Stimulated activated CD4-positive, alpha-beta T cell treated with anti-CD3 and anti-CD28 coated beads, Interleukin-1b, Interleukin-23, amount 100 ng/mL, for 1 hour (primary cell): ENCODE measurements at places on chromosomes 5 and 9.

- DNase-seq = no peak
These were observed 106.0 kb upstream of the LRRTM2 start for GRCh38 chr5:138981131-138981530.

DNA sequence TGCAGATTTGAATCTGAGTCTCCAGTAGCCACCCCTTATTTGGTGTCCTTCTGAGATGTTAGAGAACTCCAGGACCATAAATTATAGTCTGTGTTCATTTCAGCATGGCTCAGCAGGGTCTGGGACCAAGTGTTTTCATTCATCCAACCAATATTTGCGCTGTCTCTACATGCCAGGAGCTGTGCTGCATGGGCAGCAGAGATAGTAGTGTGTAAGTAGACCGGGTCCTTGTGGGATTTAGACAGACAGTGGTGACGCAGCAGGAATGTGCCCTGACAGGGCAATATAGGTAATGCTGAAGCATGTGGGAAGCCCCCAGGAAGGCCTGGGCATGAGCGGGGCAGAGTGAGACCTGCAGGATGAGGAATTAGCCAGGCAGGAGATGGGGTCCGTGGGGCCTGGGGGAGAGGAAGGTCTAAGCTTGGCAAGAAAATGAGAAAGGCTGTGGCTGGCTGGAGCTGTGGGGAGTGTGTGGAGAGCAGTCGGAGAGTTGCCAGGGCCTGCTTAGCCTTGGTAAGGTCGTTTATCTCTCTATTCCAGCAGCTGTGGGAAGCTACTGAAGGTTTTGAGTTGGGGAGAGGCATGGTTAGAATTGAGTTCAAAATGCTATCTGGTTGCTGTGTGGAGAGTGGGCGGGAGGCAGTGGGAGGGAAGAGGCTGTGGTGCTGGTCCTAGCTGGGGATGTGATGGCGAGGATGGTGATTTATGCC lies 16.8 kb downstream of the STXBP1 start:
- no peak for DNase-seq

GRCh38 chr5:13658761-13659160 lies 285.7 kb downstream of the DNAH5 start:
- DNase-seq = no peak

DNA sequence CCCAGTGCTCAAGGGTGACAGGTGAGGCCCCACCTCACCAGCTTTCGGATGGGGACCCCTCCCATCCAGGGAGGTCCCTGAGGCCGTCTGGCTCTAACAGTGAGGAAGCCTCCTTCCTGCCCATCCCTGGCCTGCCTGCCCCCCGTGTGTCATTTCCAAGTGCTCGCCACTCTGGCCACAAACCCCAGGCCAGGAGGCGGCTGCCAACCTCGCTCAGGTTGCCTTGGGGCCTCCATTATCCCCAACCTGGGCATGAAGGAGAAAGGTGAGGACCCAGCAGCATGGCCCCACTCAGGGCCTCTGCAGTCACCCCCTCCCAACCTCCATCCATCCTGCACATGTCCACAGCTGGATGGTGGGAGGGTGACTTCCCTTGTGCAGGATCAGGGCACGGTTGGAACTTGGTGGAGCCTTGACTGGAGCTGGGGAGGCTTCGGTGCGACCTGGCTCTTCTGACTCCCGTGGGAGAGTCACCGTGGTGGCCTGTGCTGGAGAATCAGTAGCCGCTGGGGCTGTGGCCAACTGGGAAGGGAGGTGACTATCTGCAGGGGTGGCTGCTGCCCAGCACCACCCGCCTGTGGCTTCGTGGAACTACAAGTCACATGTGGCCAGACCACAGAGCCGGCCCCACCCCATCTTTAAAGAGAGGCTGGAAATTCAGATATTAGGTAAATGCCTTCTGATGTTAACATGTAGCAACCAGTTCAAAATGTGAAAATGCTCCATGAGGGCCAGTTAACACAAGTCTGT lies 37.5 kb upstream of the GFPT2 start:
- no peak for DNase-seq

DNA sequence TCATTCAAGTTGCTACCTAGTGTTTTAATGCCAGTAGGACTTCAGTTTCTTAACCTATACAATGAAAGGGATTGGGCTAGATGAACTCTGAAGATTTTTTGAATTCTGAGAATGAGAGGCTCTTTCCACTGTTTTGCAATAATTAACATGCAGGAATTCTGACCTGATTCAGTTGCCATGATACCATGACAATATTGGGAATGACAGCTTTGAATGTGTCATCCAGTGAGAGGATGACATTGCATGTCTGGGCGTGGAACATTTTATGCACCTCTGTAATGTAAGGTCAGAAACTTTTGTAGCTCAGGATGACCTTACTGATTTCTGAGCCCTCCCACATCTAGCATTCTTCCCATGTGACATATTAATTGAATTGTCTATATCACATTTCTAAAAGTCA lies 30.6 kb upstream of the SPINK5 start:
- no peak for DNase-seq

DNA sequence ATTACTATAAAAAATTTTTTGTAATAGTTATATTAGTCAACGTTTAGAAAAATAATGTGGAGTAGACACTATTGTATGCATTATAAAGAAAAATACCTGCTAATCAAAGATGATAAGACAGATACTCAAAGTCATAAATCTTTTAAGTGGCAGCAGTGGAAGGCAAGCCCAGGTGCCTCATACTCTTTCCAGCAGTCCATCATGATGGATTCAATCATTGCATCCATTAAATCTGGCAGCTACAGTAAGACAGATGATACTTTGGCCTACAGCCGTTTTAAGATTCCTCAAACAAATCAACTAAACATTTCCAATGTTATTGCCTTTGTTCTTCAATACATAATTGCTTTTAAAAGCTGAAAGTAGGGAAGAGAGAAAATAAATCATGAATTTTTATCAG lies 1392.9 kb upstream of the NUDT12 start:
- DNase-seq = no peak

DNA sequence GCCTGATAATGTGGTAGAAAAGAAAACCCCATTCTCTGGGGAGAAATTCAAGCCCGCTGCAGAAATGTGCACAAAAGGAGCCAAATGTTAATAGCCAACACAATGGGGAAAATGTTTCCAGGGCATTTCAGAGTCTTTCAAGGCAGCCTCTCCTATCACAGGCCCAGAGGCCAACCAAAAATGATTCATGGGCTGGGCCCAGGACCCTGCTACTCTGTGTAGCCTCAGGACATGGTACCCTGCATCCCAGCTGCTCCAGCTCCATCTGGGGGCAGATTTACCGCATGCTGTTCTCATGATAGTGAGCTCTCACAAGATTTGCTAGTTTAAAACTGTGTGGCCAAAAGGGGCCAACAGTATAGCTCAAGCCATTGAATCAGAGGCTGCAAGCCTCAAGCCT lies 41.1 kb downstream of the RAPGEF6 start:
- DNase-seq = no peak

DNA sequence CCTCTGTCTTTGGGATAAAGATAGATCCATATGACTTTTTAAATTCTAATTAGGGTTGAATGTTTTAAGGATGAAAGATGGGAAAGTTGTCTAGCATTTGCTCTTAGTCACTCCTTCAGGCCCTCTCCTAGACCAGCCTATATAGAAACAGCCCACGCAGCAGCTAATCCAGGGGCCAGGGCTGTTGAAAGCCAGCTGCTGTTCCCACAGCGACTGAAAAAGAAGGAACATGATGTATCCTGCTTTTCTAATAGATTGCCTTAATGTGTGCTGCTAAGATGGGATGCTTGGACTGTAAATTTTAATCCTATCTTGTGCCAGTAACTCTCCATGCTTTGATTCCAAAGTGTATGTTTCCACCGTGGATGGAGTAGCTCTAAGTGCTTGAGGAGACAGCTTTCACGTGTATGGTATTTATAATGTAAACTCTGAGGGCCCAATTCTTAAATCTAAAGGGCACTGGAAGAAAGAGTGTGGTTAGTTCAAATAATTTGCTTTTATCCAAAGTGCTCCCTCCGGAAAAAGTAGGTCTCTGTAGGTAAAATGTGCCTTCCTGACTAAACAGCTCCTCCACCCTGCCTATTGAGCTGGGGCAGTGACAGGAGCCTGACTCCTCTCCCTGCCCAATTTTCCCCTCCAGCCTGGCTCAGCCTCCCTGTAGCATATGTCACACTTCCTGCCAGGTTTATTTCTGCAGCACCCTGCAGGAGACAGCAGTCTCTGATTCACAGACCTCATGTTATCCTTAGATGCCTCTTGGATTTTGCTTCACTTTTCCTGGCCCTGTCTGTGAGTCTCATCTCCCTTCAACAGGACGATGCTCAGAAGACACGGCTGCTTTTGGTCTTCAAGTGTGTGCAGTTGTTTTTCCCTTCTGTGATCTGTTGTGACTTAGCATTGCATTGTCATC lies 33.2 kb downstream of the SLC36A1 start:
- DNase-seq = no peak

DNA sequence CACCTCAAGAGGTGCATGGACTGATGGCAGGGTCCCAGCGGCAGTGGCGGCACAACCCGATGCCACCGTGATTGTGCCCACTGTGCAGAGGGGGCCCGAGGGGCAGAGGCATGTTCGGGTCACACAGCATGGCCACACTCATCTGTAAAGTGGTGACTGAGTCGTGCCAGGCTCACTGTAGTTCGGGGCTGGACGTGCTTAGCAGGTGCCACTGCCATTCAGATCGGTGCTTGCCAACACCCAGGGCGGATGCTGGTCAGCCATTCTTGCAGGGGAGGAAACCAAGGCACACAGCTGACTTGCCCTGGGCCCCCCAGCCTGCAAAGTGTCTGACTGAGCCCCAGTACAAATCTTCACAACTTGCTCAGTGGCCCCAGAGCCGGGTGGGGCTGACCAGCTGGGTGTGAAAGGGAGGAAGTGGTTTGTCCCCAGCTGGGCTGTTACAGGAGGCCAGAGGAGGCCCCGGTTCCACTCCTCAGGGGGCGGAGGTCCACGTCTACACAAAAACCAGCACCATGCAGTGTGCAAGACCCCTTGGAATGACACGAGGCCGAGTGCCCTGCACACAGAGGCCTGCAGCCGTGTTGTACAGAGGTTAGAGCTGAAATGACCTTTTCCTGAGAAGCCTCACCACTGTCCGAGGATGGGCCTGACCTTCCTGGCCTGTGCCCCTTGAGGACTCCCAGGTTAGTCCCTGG lies 17.9 kb downstream of the FGD3 start:
- no peak for DNase-seq

DNA sequence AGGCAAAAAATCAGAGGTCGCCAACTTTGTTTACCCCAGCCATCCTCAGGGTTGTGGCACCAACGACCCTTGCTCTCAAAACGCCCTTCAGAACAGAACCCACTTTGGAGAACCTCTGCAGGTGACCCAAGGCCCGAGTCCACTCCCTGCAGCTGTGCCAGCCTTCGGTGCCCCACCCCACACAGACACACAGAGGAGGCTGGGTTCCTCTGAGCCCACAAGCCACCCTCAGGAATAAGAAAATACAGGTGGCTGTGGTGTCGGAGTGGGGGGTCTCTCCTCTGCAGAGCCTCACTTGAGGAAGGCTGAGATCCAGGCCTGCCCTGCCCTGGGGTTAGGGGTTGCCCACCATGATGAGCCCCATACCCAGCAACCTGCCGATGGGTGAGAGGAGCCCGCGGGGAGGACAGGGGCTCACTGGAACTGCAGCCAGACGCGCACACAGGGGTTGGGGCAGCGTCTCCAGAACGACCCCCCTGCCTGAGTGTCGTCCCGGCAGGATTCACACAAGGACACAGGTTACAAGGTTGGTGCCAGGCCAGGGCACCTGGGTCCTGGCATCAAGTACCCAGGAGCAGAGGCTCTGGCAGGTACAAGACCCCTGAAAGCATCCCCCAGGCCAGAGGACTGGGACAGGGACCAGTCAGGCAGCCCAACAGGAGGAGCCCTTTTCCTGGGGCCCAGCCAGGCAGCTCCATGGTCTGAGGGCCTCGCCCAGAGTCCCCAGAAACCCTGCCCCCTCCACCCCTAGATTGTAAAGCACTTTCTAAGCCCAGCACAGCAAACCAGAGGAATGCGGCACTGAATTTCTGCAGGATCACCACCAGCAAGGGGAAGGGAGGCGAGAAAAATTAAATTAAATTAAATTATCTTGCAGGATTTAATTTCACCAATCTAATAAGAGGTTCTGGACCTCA lies 40.0 kb downstream of the NACC2 start:
- DNase-seq = no peak

DNA sequence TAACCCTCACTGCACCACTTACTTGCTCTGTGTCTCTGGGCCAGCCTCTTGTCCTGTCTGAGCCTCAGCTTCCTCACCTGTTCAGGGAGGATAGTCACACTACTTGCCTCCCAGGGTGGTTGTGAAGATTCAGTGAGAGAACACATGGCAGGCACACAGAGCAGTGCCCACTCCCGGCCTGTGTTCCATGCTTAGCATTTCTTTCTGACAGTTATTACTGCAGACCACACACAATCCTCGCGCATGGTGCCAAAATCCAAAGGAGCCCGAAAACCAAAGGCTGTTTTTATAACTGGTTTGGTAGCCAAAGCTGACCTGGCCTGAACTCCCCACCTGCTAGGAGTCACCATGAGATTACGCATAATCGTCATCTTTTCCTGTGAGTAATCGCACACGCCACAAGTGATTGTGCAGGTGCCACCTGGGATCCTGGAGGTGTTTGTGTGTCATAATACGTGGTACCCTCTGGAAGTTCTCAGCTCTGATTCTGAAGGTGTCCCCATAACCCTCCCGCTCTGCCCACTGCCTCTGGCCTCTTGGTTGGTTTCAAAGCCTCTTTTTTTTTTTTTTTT lies 84.6 kb upstream of the FBXW11 start:
- no peak for DNase-seq

- no peak for DNase-seq
These were observed 24.8 kb upstream of the ANKRD33B start for GRCh38 chr5:10538789-10539686.

- no peak for DNase-seq
These were observed 92.7 kb downstream of the NRG2 start for GRCh38 chr5:139950436-139950835.

GRCh38 chr9:126617823-126618165 lies 4.1 kb downstream of the LMX1B start:
- DNase-seq = no peak

- no peak for DNase-seq
These were observed 109.4 kb downstream of the MAT2B start for GRCh38 chr5:163614787-163615186.
